ENCODE measurements at places on chromosomes 2 and 18.

GRCh38 chr18:49024804-49025421 lies 74.1 kb upstream of the SMAD7 start:
- DNase-seq, result no peak

DNA sequence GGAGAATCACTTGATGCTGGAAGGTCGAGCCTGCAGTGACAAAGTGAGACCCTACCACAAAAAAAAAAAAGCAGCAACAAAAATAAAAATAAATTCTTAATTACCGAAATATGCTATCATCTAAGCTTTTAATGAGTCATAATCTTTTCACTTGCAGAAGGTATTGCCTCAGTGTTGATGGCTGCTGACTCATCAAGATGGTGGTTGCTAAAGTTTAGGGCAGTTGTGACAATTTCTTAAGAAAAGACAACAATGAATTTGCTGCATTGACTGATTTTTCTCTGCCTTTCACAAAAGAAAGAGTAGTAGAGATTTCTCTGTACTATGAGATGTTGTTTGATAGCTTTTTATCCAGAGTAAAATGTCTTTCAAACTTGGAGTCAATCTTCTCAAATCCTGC lies 1809.0 kb downstream of the SUCLG1 start:
- DNase-seq, result peak; percentile 6

- DNase-seq, result no peak
Observed at GRCh38 chr2:119478188-119478977, 45.9 kb downstream of the SCTR start.

DNA sequence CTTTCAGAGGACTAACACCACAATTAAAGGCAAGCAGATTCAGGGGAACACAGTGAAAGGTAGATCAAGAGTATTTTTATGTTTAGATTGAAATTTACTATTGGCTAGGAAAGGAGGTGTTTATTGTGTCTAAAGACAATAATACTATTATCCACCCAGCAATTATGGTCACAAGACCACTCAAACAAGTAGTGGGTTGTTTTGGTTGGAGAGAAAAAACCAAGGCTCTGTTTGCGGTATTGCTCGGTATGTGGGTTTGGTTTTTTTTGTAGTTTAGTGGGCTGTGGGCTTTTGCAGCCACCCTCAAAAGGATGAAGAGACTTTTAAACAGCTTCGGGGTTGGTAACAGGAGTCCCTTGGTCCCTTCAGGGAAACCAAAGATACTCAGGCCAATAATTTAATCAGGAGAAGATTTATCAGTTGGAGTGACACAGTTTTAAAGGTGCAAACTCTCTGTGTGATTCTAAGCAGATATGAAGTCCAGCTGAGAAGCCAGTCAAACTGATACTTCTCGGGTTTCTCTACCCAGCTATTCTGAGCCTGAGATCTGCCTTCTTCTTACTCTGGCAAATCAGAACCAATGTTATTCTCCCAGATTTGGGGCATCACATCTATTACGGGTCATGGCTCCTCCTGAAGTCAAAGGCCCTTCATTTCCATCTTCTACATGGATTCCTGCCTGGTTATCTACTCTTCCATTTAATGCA lies 55.3 kb downstream of the DCC start:
- DNase-seq, result no peak

DNA sequence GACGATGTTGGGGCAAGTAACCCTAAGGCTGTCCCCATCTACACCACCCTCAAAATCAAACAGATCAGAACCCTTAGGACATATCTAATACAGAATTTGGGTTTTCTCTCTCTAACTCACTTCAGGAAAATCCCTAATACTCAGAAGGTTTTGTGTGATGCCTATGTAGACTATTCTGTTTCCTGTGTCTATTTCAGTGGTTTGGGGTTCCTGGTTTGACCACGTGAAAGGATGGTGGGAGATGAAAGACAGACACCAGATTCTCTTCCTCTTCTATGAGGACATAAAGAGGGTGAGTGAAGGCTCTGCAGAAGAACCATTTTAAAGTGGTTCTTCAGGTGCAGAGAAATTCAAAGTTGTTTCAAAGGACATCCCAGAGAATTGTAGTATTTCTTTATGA lies 16.3 kb downstream of the SULT1C2 start:
- DNase-seq, result no peak

DNA sequence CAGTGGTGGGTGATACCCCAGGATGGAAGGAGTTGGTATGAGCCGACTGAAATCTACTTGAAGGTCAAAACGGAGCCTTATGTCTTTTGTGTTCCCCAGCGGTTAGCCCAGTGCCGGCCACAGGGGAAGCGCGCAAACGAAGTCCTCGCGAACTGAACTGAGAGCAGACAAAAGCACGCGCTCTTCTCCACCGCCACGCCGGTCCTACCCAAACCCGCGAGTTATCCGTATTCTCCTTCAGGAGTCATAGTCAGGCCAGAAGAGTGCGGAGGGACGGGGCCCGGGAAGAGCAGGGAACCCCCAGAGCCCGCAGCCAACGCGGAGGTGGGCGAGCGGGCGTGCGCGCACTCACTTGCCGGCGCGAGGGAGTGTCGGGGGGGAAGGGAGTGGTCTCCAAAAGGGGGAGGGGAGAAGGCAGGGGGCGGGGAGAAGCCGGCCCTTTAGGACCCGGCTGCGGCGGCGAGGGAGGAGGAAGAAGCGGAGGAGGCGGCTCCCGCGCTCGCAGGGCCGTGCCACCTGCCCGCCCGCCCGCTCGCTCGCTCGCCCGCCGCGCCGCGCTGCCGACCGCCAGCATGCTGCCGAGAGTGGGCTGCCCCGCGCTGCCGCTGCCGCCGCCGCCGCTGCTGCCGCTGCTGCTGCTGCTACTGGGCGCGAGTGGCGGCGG lies at the start of gene IGFBP2:
TSS of gene IGFBP2 (plus strand) at position 469 of the 664 bp plus-strand sequence. CDS start at position 573, 104 bp downstream.
- no peak for DNase-seq

- DNase-seq, result peak; percentile 29
Observed at GRCh38 chr2:191325651-191326365, 80.6 kb downstream of the MYO1B start.
